ENCODE measurements at places on chromosomes 4 and X. TPM values are rescaled to one million over a fixed set of nuclear protein-coding genes. Genes with fewer than 3 reads are reported as not detected.
A peak's percentile ranks its signal among the peaks of the same experiment; 100 is the strongest.

WDR17 gene
- total RNA-seq = 7.5 TPM

OTUD6A gene
- not detected for total RNA-seq

WAS gene
- 8.1 TPM for total RNA-seq

RTL9 gene
- total RNA-seq = 0.34 TPM

DNA sequence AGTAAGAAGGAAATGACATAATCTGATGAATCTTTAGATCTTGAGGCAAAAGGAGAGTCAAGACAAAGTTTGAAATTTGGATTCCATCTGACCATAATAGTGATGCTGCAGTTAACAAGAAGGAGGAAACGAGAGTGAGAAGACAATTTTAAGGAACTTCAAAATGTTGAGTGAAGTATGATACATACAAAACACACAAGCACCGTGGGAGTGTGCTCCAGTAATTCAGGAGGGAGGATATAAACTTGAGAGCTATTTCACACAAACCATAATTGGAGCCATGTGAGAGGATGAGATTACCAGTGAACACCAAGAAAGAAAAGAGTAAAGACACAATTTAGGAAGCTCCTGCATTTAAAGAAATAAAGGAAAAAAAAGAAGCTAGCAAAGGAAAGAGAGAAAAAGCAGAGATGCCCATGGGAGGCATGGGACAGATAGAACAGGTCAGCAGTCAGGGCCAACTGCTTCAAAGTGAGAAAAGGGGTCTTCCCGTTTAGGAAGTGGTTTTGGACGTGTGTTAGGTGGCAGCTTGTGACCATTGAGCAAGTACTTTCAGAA, 150.7 kb upstream of the SLC7A11 start:
- H3K4me1 ChIP-seq = no peaks in the 10 kb centered on the region
- no peaks in the 10 kb centered on the region for H3K27me3 ChIP-seq
- no peak for DNase-seq
- no peaks in the 10 kb centered on the region for H3K36me3 ChIP-seq
- no peak overlapping the region for H3K4me3 ChIP-seq

DNA sequence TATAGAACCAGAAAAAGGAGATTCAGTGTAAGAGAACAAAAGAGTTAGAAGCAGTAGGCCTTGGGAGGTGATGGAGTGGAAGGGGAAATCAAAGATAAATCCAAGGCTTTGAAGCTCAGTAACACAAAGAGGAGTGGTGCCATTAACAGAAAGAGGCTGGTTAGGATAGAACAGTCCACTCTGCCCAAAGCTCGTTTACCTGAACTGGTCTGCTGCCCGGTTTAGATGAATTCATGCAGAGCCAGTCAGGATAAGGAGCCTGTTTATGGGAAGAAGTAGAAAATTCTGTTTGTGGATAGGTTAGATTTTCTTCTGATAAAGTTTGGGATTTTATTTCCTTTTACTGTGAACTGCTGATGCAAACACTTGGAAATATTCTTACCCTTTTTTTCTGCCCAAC, 80.6 kb downstream of the HMGB2 start:
- DNase-seq = no peak
- H3K4me1 ChIP-seq = no peaks in the 10 kb centered on the region
- H3K36me3 ChIP-seq = no peaks in the 10 kb centered on the region
- no peak overlapping the region for H3K27ac ChIP-seq

GRCh38 chrX:9352694-9353411, 112.0 kb upstream of the TBL1X start:
- no peaks in the 10 kb centered on the region for H3K27me3 ChIP-seq
- no peaks in the 10 kb centered on the region for H3K4me1 ChIP-seq
- no peaks in the 10 kb centered on the region for H3K36me3 ChIP-seq
- DNase-seq = no peak

- no peak overlapping the region for H3K4me3 ChIP-seq
- no peaks in the 10 kb centered on the region for H3K27me3 ChIP-seq
- H3K27ac ChIP-seq = no peak overlapping the region
- H3K36me3 ChIP-seq = no peaks in the 10 kb centered on the region
- DNase-seq = no peak
Measured at GRCh38 chr4:157300701-157301100, 80.2 kb downstream of the GRIA2 start.

GRCh38 chr4:99991741-99992140, 41.7 kb upstream of the H2AZ1 start:
- DNase-seq = peak; percentile 9
- no peak overlapping the region for H3K27ac ChIP-seq
- H3K36me3 ChIP-seq = no peaks in the 10 kb centered on the region
- no peak overlapping the region for H3K4me3 ChIP-seq
- no peaks in the 10 kb centered on the region for H3K4me1 ChIP-seq

GRCh38 chr4:74005528-74005927, 7.1 kb upstream of the CXCL5 start:
- no peaks in the 10 kb centered on the region for H3K4me1 ChIP-seq
- H3K4me3 ChIP-seq = no peak overlapping the region
- no peak for DNase-seq
- no peaks in the 10 kb centered on the region for H3K27me3 ChIP-seq
- H3K36me3 ChIP-seq = no peaks in the 10 kb centered on the region

- H3K4me1 ChIP-seq = no peaks in the 10 kb centered on the region
- no peak overlapping the region for H3K27ac ChIP-seq
- no peaks in the 10 kb centered on the region for H3K36me3 ChIP-seq
- H3K4me3 ChIP-seq = no peak overlapping the region
Measured at GRCh38 chr4:85833302-85833701, 358.4 kb downstream of the ARHGAP24 start.

Measured in lung (tissue), 17 donors.